ENCODE measurements at places on chromosomes 4 and X. TPM values are rescaled to one million over a fixed set of nuclear protein-coding genes. Genes with fewer than 3 reads are reported as not detected.

Gene TRPC5OS
- total RNA-seq, result not detected

Gene DUX4
- not detected for total RNA-seq

Gene STS
- total RNA-seq, result 0.73 TPM

Gene COL4A6
- total RNA-seq, result 0.02 TPM

Gene SERTM2
- not detected for total RNA-seq

Gene MTNR1A
- total RNA-seq, result not detected

Gene ERCC6L
- 11.7 TPM for total RNA-seq

Gene RHOH
- 26.3 TPM for total RNA-seq

Gene UBA1
- 174 TPM for total RNA-seq

Gene CXCL8
- total RNA-seq, result 3.3 TPM

Gene GPAT3
- 14.9 TPM for total RNA-seq

Gene BANK1
- not detected for total RNA-seq

Gene VCX
- total RNA-seq, result 9.0 TPM

Gene ARMCX1
- 0.38 TPM for total RNA-seq

Gene TLR1
- total RNA-seq, result 0.25 TPM

Gene TCEAL7
- 0.13 TPM for total RNA-seq

Gene ARHGAP24
- 12.6 TPM for total RNA-seq

Gene FAM9B
- 1.9 TPM for total RNA-seq

Gene ARMCX4
- total RNA-seq, result 0.04 TPM

Gene SAGE1
- total RNA-seq, result 22.9 TPM

Gene TACC3
- total RNA-seq, result 112 TPM

Gene HPSE
- total RNA-seq, result 0.22 TPM

Gene IRS4
- not detected for total RNA-seq

Gene TKTL1
- total RNA-seq, result 0.51 TPM

Gene ATRX
- total RNA-seq, result 20.7 TPM
